ENCODE measurements at places on chromosomes 13 and 19. TPM values are rescaled to one million over a fixed set of nuclear protein-coding genes. Genes with fewer than 3 reads are reported as not detected.

UQCR11 gene
- total RNA-seq, result 144 TPM

- DNase-seq, result no peak
Observed at GRCh38 chr19:4548238-4548584, 8.4 kb upstream of the LRG1 start.

ZNF772 gene
- total RNA-seq, result 20.6 TPM

DNA sequence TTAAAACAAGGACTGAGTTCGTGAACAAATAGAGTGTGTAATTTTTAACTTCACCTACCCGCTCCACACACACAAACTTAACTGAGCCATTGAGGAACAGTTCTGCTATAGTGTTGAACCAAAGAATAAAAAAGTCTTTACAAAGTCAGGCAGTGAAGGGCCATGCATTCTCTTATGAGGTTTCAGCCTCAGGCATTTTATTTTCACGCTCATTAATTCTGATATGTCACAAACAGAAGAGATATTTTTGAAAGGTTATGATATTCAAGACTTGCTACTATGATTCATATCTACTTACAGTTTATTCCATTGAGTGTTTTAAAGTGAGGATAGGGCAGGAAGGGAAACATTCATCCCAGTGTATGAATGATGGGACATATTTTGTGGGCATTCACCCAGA lies 282.2 kb downstream of the SLITRK5 start:
- DNase-seq, result no peak

DNA sequence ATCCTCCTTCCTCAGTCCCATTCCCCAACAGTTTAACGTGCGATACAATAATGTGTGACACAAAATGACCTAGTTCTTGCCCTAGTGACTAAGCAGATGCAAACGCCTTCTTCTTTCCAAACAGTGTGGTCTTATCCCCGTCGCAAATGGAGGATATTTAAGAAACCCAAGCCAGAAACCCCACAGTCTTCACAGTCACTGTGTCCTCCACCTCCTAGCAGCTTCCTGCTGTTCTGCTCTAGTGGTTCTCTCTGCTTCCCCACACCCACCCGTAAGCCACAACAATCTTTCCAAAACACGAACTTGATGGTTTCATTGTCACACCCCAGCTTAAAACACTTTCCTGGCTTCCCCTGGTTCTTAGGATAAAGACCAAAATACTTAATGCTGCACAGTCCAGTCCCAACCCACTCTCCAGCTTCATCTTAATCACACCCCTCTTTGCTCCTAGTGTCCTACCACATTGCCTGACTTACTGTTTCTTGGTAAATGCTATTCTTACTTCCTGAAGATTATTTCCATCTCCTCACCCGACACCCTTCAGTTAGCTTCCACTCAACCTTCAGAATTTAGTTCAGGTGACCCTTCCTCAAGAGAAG lies 32.3 kb downstream of the ITM2B start:
- DNase-seq, result no peak

DNA sequence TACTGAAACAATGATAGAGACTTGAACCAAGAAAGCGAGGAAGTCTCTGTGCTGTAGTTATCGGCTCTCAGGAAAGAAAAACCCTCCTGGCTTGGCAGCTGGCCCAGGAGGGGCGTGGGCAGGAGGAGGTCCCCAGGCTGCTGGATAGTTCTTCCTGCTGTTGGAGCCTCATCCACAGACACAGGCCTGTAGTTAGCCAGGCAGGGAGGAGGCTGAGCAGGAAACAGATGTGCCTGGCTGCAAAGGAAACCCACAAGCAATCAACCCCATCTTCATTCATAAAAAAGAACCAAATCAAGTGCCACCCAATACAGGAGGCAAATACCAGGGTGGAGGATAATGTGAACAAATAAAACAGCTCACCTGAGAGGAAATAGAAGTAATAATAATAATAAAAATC lies 86.2 kb downstream of the IRS2 start:
- no peak for DNase-seq

DNA sequence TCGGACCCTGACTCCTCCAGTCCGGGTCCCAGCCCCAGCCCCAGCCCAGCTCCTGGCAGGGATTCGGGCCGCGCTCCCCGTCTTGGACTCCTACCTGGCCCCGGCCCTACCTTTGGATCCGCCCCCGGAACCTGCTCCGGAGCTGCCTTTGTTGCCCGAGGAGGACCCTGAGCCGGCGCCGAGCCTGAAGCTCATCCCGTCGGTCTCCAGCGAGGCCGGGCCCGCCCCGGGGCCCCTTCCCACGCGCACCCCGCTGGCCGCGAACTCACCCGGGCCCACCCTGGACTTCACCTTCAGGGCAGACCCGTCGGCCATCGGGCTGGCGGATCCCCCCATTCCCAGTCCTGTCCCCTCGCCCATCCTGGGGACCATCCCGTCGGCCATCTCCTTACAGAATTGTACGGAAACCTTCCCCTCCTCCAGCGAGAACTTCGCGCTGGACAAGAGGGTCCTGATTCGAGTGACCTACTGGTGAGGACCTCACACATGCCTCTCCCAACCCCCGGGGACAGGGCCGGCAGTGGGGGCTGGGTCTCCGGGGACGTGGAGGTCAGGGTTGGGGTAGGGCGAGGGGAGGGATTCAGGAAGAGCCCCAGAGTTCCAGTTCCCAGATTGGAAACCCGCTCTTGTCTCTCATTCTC lies 732 bp downstream of the SELENOV start:
- no peak for DNase-seq

- DNase-seq, result no peak
Observed at GRCh38 chr13:108483981-108484380, 145.4 kb upstream of the MYO16 start.

- no peak for DNase-seq
Observed at GRCh38 chr19:8504171-8504570, 1.7 kb upstream of the PRAM1 start.

DNA sequence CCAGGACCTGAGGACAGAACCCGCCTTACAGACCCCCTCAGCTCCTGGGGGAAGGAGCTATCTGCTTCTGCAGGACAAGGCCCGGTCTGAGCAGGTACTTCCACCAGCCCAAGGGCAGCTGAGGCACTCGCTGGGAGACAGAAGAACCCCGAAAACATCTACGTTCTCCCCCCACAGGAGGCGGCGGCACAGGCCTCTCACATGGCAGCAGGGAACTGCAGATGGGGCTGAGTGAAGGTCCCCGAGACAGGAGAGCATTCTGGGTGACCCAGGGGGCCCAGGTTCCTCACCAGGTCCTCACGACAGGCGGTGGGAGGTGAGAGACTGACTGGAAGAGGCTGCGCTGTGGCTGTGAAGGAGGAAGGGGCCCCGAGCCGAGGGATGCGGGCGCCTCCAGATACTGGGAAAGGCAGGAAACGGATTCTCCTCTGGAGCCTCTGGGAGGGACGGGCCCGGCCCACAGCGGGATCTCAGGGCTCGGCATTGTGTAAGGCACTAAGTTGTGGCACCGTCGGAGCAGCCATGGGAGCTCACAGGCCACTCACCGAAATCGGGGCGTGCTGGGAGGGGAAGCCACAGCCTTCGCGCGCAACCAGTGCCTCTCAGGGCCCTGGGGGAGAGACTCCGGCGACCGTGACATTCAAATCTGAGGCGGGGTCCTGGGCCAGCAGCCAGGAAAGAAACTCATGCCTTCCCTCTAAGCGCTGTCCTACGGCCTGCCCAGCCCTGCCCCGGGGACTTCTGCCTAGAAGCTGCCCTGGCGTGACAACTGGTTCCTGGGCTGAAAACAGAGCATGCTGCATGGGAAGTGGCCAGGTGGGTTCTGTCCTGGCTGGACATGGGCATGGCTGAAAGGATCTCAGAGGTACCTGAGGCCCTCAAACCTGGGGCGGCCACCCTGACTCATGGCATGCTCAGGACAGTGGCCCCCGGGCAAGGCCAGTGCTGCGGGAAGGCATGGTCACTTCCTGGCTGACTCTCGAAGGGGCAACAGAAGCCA lies 14.0 kb downstream of the RPL36 start:
- no peak for DNase-seq

DNA sequence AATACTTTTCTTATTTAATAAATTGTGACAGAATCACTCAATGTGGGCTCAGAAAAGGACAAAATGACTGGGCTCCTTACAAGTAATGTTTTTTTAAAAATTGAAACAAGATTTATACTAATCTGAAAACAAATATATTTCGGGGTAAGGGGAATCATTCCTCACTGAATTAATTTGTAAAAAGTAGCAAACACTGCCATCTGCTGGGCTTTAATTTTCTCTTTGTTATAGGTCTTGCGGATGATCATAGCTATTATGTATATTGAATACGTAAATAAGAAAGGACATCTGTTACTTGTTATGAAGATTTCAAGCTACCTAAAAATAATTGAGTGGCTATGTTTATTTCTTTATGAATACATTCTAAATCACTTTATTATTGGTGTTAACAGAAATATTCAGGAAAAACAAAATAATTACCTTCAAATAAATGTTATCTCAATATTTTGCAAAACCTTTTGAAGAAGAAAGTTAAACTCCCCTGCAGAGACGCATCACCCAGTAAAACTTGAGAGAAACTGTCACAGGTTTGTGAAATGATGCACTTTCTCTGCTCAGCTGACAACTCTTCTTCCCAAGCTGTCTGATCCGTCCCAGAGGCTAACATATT lies 17.8 kb upstream of the ENOX1 start:
- no peak for DNase-seq

DNA sequence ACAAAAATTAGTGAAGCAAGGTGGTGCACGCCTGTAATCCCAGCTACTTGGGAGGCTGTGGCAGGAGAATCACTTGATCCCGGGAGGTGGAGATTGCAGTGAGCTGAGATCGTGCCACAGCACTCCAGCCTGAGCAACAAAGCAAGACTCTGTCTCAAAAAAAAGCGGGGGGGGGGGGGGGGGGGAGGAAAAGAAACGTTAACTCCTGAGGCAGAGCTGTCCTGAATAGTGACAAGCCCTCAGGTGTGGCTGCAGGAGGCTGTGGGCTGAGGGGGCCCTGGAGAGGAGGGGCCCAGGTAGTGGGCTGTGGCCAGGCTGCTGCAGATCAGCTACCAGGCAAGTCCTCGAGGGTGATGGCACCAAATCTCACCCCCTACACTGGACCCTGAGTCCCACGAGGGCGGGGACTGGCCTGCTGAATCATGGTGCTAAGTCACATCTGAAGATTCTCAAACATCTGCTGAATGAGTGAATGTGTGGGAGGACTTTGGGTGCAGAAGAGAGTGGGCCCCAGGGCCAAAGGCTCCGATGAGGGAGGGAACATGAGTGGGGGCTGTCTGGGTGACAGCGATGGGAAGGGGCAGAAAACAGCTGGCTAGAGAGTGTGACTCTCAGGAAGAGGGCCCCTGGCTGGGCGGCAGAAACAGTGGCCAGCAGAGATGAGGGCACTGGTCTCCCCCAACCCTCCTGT lies 24.6 kb upstream of the ATP1A3 start:
- DNase-seq, result no peak

WDR87 gene
- not detected for total RNA-seq

GRCh38 chr19:16316506-16316882 lies 8.1 kb upstream of the KLF2 start:
- DNase-seq, result no peak

GRCh38 chr19:8697671-8698432 lies 743 bp downstream of the ACTL9 start:
- no peak for DNase-seq

GRCh38 chr13:23637829-23638228 lies 67.6 kb downstream of the TNFRSF19 start:
- DNase-seq, result no peak

DNA sequence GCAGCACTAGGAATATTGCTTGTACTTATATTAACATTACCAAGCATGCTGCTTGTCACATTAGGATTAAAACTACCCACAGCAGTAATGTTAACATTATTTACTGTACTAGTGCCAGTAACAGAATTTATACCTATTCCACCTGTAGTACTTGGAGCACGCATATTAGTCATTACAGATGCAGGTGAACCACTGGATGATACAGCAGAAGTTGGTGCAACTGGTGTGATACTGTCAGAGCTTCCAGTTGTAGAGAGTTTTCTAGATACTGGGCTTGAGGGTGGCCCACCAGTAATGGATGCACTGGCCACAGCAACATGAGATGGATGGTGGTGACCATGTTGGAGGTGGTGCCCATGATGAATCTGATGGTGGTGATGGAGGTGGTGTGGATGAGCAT lies 1.1 kb downstream of the TSC22D1 start:
- no peak for DNase-seq

DNA sequence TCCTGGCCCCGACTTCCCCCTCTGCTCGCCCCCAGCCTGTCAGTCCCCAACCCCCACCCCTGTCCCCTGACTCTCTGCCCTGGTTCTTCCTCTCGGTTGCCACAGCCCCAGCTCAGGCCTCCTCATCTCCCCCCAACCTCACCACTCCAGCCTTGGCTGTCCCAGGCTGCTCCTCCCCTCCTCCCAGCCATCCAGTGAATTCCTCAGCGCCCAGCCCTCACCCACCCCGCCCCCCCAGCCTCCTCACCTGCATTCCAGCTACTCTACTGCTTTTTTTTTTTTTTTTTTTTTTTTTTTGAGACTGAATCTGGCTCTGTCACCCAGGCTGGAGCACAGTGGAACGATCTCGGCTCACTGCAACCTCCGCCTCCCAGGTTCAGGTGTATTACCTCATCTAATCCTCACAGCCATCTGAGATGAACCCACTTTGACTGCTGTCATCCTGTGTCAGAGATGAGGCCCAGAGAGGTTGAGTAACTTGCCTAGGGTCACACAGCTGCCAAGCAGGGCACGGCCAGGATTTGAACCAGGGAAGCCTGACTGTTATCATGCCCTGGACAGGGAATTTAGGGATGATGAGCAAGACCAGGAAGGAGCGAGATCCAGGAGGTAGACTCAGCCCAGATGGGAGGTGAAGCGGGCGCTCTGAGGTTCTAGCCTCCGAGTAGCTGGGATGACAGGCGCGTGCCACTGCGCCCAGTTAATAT lies 2.6 kb downstream of the SULT2B1 start:
- DNase-seq, result no peak

KLK12 gene
- not detected for total RNA-seq

MEIOSIN gene
- total RNA-seq, result not detected

GRCh38 chr19:33203529-33203928 lies 9.4 kb downstream of the LRP3 start:
- no peak for DNase-seq

DNA sequence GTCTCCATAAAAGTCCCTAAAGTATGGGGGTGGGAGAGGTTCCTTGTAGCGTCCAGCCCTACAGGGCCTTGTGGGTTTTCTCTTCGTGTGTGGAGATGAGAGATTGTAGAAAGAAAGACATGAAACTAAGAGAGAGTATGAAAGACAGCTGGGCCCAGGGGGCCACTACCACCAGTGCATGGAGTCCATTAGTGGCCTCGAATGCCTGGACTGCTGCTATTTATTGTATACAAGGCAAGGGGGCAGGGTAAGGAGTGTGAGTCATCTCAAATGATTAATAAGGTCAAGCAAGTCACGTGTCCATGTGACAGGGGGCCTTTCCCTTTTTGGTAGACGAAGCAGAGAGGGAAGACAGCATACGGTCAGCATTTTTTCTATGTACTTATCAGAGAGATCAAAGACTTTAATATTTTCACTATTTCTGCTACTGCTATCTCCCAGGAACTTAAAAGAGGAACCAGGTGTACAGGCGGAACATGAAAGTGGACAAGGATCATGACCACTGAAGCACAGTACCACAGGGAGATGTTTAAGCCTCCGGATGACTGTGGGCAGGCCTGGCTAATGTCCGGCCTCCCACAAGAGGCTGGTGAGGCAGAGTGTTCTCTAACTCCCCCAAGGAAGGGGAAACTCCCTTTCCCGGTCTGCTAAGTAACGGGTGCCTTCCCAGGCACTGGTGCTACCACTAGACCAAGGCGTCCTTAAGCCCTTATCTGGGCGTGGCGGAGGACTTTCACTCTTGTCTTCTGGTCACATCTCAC lies 25.5 kb downstream of the FGF21 start:
- no peak for DNase-seq
